MG63 (cell line): ENCODE measurements at places on chromosomes 7 and 10. TPM values are rescaled to one million over a fixed set of nuclear protein-coding genes. Genes with fewer than 3 reads are reported as not detected.

The PAX2 gene
- total RNA-seq = not detected in 2 replicates

The NAT16 gene
- total RNA-seq = not detected in 2 replicates

The OR2A5 gene
- not detected in 2 replicates for total RNA-seq

The OLAH gene
- 0.23 TPM in 1 of 2 replicates, not detected in the other for total RNA-seq

The REEP3 gene
- total RNA-seq = 18.5 and 61.6 TPM in 2 replicates

The HGF gene
- total RNA-seq = 41.0 and 50.8 TPM in 2 replicates

The C10orf62 gene
- not detected in 2 replicates for total RNA-seq

The RTKN2 gene
- total RNA-seq = 1.3 and 2.7 TPM in 2 replicates

The NME8 gene
- total RNA-seq = not detected in 2 replicates

The BHLHA15 gene
- total RNA-seq = 0.74 TPM in 1 of 2 replicates, not detected in the other

The FFAR4 gene
- 0.16 TPM in 1 of 2 replicates, not detected in the other for total RNA-seq

The MMP21 gene
- not detected in 2 replicates for total RNA-seq

The ACTR3C gene
- not detected in 2 replicates for total RNA-seq

The FAM180A gene
- 3.8 and 6.8 TPM in 2 replicates for total RNA-seq

The PWWP2B gene
- 20.1 and 25.2 TPM in 2 replicates for total RNA-seq

The NEBL gene
- 0.03 and 0.07 TPM in 2 replicates for total RNA-seq

The KLF14 gene
- total RNA-seq = not detected in 2 replicates

The TLL2 gene
- total RNA-seq = not detected in 2 replicates
